ENCODE measurements at places on chromosomes 5 and 9.

- DNase-seq: peak; percentile 67
Observed at GRCh38 chr9:92100237-92100911, 14.8 kb downstream of the SPTLC1 start.

- DNase-seq: no peak
Observed at GRCh38 chr9:17330097-17330496, 195.3 kb downstream of the CNTLN start.

DNA sequence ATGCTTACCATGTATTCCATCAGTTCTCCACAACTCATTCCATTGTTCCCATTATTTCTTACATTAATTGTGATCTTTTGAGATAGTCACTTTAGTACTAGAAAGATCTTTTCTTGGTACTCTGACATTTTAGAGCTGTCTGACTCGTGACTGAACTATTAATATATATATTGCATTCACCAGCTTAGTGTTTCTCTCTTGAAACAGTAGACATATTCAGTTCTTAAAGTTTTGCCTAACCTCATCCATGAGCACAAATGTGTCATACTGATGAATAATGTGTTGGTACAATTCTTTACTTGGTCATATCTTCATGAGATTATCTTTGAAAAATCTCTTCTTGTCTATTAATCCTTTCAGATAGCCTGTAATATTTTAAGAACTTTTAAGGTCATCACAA is 74.3 kb downstream of the NLN start:
- DNase-seq: peak; percentile 30

- peak; percentile 51 for DNase-seq
Observed at GRCh38 chr5:179404321-179405053, 59.2 kb upstream of the ADAMTS2 start.

DNA sequence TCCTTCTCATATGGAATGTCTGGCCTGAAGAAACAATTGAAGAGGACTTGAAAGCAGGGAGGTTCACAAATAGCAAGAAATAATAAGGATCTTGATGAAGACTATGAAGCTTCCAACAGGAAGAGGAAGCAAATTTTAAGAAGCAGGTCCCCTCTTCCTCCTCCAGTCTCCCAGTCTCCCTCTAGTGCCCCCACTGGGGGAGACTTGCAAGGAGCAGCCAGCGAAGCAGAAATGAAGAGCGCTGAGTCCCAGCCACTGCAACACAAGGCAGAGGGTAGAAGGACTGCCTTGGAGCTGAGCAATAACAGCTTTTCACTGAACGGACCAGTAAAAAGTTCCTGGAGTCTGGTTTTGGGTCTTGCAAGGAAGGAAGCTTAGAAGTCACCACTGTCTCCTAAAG is 32.6 kb upstream of the ACO1 start:
- DNase-seq: no peak

DNA sequence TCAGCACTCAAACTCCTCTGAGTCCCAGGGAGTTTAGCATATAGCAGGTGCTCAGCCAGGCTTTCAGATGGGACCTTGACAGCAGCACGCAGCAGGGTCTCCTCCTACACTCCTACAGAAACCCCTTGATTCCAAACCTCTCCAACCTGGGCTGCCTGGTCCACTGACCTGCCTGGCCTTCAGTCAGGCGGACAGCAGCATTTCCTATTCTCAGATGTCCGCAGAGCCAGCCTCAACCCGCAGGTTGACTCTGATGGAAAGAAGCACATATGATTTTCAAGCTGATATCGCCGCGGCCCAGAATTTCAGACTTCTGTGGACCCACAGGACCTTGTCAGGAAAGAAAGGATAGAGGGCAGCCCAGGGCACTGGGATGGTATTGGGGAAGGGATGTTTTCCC is 5.3 kb upstream of the SLC25A48 start:
- DNase-seq: no peak

- DNase-seq: no peak
Observed at GRCh38 chr9:18501949-18502348, 28.0 kb downstream of the ADAMTSL1 start.
